ENCODE measurements at places on chromosomes 12 and 14. TPM values are rescaled to one million over a fixed set of nuclear protein-coding genes. Genes with fewer than 3 reads are reported as not detected.

Gene SLC6A12
- total RNA-seq = not detected

Gene MYF6
- 29.3 TPM for total RNA-seq

Gene CD163L1
- 11.2 TPM for total RNA-seq

Gene LRTM2
- not detected for total RNA-seq

Gene LRRC10
- not detected for total RNA-seq

Gene RAD51AP1
- 49.9 TPM for total RNA-seq

Gene KHNYN
- 27.0 TPM for total RNA-seq

Gene TMEM52B
- total RNA-seq = not detected

Gene SIX1
- total RNA-seq = 156 TPM

Gene BIN2
- total RNA-seq = not detected

Gene RTL1
- not detected for total RNA-seq

Gene RFLNA
- 43.6 TPM for total RNA-seq

Gene ANO4
- total RNA-seq = 8.8 TPM

Gene RERG
- total RNA-seq = 3.0 TPM

Gene ZFYVE1
- total RNA-seq = 16.3 TPM

Gene PIANP
- 0.34 TPM for total RNA-seq

Gene FAM181A
- total RNA-seq = not detected
